Skin of body (tissue), 3 donors: ENCODE measurements at places on chromosomes 12 and 14.

DNA sequence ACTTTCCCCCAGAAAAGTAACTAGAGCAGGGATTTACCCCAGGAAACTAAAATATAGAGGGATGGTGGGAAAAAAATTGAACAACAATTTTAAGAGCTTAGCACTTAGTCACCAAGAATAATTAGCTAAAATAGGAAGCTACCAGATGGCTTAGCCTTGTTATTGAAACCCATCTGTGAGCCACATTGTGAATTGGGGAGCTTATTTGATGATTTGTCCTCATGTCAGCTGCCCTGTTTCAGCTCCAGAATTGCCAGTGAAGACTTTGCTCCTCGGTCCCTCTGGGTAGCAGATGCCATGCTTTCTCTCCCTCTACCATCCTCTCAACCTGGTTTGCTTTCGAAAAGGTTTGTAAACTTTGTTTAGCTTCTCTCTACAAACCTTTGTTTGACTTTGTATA is 67.7 kb upstream of the PTHLH start:
- DNase-seq: peak; percentile 50

DNA sequence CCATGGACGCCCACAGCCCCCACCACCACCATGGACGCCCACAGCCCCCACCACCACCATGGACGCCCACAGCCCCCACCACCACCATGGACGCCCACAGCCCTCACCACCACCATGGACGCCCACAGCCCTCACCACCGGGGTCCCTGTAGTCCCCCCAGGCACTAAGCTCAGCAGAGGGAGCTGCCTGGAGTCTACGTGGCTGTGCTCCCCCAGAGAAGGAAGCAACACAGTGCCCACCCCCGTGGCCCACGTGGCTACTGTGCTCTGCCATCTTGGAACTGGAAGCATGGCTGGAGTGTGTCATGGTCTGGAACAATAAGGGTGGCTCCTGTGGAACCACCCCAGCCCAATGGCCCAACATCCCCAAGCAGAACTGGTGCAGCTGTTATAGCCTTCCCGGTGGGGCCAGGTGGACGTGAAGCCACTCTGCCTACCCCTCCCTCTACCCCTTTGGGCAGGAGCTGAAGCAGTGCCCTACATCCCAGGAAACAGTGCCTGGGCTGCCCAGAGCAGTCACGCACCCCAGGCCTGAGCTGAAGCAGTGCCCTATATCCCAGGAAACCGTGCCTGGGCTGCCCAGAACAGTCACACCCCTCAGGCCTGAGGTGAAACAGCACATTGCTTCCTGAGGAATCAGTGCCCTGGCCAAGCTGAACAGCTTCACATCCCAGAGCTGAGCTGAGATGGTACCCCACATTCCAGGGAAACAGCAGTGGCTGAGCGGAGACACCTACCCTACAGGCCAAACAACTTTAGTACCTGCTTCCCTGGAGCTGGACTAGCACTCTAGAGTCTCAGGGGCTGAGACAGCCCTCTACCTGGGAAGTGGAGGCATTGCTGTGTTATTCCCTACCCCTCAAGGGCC is 9.0 kb upstream of the SFSWAP start:
- no peak for DNase-seq

DNA sequence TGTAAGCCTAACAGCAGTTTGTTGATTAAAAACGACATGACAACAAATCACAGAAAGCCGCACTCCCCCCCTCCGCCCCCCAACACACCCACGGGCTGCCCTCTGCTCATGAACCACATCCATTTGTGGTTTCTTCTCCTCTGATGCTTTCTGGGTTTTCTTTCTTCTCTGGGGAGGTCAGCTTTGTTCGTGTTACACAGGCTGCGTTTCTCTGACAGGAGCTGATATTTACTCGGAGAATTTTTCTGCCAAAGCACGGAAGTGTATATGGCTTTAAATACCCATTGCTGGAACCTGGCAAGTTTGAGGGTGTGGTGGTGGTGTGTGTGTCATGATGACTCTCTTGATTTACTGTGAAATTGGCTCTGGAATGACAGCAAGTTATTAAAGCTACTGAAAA is 883.7 kb upstream of the TMEM132C start:
- no peak for DNase-seq

DNA sequence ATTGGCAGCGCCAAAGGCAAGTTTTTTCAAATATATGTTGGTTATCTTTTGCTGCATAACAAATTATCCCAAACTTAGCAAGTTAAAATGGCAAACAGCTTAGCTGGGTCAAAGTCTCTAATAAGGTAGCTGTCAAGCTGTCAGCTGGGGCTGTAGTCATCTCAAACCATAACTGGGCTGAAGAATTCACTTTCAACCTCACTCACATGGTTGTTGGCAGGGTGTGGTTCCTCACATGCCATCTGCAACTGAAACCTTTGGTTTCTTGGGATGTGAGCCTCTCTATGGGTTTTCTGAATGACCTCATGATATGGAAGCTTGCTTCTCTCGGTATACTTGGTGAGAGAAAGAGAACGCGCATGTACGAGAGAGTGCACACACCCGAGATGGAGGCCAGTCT is 125.4 kb downstream of the LRIG3 start:
- DNase-seq: no peak

GRCh38 chr12:99558109-99558508 is 89.4 kb upstream of the GARIN6 start:
- DNase-seq: no peak

- DNase-seq: no peak
These were observed 22.3 kb downstream of the SNW1 start for GRCh38 chr14:77738559-77739250.

DNA sequence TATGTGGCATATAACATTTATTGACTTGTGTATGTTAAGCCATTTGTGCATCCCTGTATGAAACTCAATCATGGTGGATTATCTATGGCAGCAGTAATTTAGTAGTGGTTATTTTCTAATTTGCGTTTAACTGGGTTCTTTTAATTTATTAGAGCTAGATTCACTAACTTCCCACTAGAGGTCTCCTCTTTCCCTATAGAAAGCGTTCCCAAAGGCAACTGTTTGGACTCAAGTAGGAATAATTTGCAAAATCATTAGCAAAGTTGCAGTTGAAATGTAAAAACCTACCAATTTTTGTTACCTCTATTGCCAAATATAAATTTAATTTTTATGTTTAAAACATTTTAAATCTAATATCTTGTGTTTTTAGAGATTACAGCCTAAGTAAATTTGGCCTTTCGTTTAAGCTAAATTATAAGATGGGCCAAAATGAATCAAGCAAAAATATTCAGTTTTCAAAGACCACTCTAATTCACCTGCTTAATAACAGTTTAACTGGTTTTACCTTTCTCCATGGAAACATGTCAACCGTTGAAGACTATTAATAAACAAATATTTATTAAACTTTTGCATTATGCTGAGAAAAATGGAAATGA is 6.0 kb downstream of the DMAC2L start:
- DNase-seq: peak; percentile 63

DNA sequence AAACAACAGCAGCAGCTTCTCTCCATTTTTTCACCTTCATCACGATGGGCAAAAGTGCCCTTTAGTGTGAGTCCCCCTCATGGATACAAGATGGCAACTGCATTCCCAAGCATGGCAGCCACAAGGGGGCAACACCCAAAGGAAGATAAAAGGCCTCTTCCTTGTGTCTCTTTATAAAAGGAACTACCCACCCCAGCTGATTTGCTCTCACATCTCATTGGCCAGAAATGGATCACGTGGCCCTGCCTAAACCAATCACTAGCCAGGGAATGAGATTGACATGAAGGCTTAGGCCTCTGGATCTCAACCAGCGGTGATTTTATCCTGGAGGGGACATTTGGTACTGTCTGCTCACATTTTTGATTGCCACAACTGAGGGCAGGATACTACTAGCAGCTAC is 21.9 kb upstream of the IFT81 start:
- no peak for DNase-seq

GRCh38 chr12:52971679-52972329 is 22.9 kb downstream of the KRT18 start:
- no peak for DNase-seq
